ENCODE measurements at places on chromosomes 4 and X. TPM values are rescaled to one million over a fixed set of nuclear protein-coding genes. Genes with fewer than 3 reads are reported as not detected.

Gene TMPRSS11D
- not detected for total RNA-seq

Gene EVC2
- 2.7 TPM for total RNA-seq

Gene C4orf54
- total RNA-seq = not detected

Gene PFKFB1
- total RNA-seq = 0.10 TPM

Gene CLDN22
- total RNA-seq = not detected

Gene RNF212
- 2.2 TPM for total RNA-seq

Gene FHL1
- 24.0 TPM for total RNA-seq

Gene ZNF330
- total RNA-seq = 25.3 TPM

Gene SMR3B
- total RNA-seq = not detected

Gene NAAA
- 26.0 TPM for total RNA-seq

Gene RPA4
- total RNA-seq = 0.41 TPM

Gene KCNIP4
- not detected for total RNA-seq

Gene RAB9A
- total RNA-seq = 32.8 TPM

Gene KIF4A
- 23.9 TPM for total RNA-seq

Measured in A549 treated with CORT108297 at 1 μM for 4 hours (cell line).